Head of caudate nucleus (tissue), 42 donors: ENCODE measurements at places on chromosomes 7 and 10.

- no peak for DNase-seq
These were observed 1284.5 kb upstream of the AUTS2 start for GRCh38 chr7:68313806-68314205.

GRCh38 chr7:30285067-30285535 is 704 bp downstream of the ZNRF2 start:
- DNase-seq = no peak

- no peak for DNase-seq
These were observed 134.9 kb downstream of the CAMK1D start for GRCh38 chr10:12484002-12484918.

GRCh38 chr7:55129541-55130394 is 111.0 kb downstream of the EGFR start:
- DNase-seq = no peak

DNA sequence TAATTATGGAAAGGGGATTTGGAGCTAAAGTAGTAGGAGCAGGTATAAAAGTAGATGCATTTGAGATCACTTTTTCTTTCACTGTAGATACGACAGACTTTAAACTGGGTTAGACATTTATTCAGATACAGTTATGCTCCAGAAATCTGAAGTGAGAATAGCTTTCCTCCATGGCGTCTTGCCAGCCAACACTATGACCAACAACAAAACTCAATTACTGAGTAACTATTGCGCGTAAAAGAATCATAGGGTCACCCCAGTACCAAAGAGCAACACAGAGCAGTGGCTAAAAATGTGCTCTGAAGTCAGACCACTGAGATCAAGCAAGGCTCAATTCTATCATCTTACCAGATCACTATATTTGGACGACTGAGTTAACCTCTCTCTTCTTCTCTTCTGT is 262.5 kb upstream of the SORCS1 start:
- no peak for DNase-seq

- no peak for DNase-seq
These were observed 8.3 kb upstream of the GNAT3 start for GRCh38 chr7:80520199-80520598.

DNA sequence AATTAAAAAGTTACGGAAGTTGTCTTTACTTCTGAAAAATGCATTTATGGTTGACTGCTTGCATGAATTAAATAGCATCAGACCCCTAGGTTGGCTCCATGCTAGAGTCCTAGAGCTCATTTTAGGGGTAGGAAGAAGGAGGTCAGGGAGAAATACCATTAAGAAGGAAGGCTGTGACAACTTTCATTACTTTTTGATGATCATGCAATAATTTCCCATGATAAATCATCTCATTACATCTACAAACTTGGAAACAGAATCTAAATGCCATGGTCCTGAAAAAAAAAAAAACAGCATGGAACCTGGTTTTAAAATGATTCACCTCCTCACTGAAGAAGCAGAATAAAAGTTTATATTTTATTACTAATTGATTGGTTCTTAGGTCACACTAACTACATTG is 20.3 kb upstream of the PLXNA4 start:
- DNase-seq = no peak

GRCh38 chr7:86900886-86901285 is 158.6 kb downstream of the ELAPOR2 start:
- DNase-seq = no peak

GRCh38 chr10:71345694-71346093 is 26.6 kb downstream of the SLC29A3 start:
- DNase-seq = no peak

DNA sequence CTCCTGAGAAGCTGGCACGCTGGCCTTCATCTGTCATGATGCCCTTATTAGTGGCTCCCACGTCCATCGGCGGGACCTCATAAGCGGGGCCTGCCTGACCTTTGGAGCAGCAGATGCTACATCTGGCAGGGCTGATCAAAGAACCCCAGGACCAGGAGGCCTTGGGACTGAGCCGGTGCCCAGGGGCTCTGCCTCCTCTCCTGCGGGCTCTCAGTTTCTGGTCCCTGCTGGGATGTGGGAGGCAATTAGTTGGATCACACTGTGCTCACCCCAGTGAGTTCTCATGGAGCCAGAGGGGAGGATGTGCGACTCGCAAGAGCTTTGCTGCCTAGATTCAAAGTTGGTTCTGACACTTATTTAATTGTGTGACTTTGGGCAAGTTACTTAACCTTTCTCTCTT is 28.7 kb upstream of the SFRP5 start:
- DNase-seq = no peak

DNA sequence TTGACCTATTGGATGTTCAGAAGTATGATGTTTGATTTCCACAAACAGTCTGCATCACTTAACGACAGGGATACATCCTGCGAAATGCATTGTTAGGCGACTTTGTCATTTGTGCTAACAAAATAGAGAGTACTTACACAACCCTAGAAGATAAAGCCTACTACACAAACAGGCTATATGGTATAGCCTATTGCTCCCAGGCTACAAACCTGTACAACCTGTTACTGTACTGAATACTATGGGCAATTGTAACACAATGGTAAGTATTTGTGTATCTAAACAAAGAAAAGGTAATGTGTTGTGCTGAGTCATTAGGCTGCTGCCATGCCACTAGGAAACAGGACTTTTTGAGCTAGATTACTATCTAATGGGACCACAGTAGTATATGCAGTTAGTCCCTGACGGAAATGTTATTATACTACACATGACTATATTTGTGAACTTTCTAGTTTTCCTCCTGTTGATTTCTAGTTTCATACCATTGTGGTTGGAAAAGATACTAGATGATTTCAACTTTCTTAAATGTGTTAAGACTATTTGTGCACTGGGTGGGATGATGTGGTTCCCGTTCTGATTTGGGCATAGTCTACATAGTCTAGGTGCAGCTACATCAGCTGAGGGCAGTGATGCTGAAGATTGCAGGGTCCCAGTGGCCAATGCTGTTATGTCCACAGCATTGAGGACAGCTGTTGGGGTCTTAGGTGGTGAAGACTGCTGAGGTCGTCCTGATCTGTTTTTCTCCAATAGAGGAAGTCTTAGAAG is 161.7 kb downstream of the HTR7 start:
- no peak for DNase-seq

GRCh38 chr7:50092579-50093491 is at the start of gene ZPBP:
TSS of gene ZPBP (minus strand) at chr7:50093246. CDS start at chr7:50093194, 52 bp downstream.
- peak; percentile 44 for DNase-seq

GRCh38 chr10:65194555-65194954 is 1673.4 kb downstream of the REEP3 start:
- no peak for DNase-seq

DNA sequence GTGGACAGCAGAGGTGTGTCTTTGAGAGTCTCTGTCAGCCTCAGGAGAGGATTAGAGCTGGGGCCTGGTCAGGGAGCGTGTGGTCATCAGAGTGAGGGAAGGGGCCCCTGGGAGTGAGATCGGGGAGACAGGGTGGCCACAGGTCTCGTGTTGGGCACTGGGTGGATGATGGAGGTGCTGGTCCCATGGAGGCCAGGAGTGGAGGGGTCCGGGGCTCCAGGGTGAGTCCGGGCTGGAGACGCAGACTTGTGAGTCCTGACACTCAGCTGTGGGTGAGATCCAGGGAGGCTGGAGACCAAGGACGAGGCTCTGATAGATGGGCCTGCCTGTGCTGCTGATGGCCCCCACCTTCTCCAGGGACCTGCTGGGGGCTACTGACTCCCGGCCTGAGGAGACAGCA is 88.6 kb downstream of the DYNC2I1 start:
- no peak for DNase-seq

- DNase-seq = no peak
These were observed 55.2 kb downstream of the TSPAN15 start for GRCh38 chr10:69506487-69506833.

GRCh38 chr10:44948642-44949041 is 11.0 kb upstream of the RASSF4 start:
- no peak for DNase-seq

GRCh38 chr7:2231992-2232765 is 566 bp downstream of the MAD1L1 start:
- DNase-seq = no peak

- DNase-seq = no peak
These were observed 28.7 kb downstream of the FRMD4A start for GRCh38 chr10:14302035-14302434.

DNA sequence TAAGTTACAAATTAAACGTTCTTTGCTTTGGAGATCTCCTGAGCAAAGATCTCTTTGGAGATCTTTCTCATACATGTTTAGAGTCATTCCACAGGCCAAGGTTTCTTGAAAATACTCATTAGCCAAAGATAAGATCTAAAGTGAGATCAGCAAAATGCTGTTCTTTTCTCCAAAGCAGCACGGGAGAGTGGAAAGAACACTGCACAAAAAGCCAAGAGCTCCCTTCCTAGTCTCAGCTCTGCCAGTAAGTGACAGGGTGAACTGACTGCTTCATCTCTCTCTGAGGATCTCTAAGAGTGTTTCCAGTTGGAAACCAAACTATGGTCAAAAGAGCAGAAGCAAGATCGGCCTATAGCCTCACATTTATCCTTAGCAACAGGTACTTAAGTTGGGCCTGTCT is 168.4 kb upstream of the ASAH2 start:
- DNase-seq = no peak

DNA sequence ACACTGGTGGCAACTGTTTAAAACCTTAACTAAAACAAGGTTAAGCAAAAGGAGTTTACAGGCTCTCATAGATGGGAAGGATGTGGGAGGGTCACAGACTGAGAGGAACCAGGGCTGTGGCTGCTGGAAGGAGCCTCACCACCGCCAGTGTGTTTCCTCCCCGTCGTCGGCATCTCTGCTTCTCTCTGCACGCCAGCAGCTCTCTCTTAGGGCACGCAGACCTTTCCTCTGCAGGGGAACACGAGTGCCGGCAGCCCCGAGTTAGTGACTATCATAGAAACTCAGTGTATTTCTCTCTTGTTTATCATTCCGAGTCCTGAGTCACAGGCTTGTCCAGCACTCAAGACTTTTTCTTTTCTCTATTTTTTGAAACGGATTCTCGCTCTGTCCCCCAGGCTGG is 8.1 kb upstream of the SH2D4B start:
- peak; percentile 43 for DNase-seq

- no peak for DNase-seq
These were observed 49.9 kb downstream of the ARL4A start for GRCh38 chr7:12737373-12737772.

- DNase-seq = no peak
These were observed 120.1 kb upstream of the GNAI1 start for GRCh38 chr7:80014511-80014910.

GRCh38 chr10:16521311-16522016 is at the start of gene C1QL3:
TSS of gene C1QL3 (minus strand) at chr10:16521879. CDS start at chr10:16521065, 814 bp downstream.
- no peak for DNase-seq

DNA sequence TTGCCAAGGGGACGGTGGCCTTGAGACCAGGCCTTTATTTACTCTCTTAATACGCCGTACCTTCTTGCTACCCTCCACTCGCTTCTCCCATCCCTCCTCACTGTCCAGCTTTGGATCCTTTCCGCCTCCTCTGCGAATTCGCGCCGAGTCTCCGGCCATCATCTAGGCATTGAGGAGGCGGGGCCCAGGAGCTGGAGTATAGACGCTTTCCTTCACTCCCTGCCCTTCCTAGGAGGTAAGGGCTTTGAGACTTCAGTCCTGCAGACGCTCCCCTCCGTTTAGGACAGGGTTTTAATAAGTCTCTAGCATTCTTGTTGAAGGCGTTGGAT is 538 bp downstream of the TFAM start:
- no peak for DNase-seq

DNA sequence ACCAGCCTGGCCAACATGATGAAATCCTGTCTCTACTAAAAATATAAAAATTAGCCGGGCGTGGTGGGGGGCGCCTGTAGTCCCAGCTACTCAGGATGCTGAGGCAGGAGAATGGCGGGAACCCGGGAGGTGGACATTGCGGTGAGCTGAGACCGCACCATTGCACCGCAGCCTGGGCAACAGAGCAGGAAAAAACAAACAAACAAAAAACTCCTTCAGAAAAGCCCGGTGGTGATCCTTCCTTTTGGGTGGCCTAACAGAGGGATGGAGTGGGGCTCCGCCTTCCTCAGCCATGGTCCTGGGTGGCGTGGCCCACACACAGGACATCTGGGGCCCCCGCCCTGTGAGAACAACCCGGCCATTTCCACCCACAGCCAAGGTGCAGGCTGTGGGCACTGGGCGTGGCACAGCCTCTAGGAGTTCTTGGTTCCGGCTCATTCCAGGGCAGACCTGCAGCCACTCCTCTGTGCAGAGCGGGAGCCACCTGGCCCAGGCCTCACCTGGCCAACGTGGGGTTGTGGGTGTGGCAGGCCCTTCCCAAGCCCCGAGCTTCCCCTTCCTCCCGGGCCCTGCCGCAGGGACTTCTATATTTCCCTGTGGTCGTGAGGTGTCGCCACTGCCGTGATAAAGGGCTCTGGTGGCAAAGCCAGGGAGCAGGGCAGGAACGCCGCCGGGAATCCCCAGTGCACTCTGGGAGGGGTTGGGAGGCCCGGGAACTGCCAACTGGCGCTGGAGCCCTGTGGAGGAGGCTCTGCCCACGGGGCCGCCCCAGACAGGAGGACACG is 37.6 kb downstream of the GET4 start:
- peak; percentile 87 for DNase-seq

DNA sequence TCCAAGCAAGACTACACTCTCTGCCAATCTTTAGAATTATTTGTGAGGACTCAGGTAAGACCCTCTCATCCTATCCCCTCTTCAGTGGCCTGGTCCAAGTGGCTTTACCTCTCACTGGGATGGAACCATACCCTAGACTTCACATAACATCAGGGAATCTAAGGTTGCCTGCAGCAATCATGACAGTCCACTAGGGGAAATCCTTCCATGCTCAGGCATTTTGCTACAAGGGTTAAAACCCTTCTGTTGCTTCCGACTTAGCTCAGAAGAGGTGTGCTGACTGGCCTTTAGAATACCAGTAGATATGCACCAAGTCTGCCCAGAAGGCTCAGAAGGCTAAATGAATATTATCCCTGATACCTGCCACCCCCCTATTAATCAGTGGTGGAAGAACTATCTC is 24.9 kb upstream of the NPS start:
- DNase-seq = no peak

- peak; percentile 34 for DNase-seq
These were observed 110.4 kb downstream of the TCF7L2 start for GRCh38 chr10:113060201-113061053.

DNA sequence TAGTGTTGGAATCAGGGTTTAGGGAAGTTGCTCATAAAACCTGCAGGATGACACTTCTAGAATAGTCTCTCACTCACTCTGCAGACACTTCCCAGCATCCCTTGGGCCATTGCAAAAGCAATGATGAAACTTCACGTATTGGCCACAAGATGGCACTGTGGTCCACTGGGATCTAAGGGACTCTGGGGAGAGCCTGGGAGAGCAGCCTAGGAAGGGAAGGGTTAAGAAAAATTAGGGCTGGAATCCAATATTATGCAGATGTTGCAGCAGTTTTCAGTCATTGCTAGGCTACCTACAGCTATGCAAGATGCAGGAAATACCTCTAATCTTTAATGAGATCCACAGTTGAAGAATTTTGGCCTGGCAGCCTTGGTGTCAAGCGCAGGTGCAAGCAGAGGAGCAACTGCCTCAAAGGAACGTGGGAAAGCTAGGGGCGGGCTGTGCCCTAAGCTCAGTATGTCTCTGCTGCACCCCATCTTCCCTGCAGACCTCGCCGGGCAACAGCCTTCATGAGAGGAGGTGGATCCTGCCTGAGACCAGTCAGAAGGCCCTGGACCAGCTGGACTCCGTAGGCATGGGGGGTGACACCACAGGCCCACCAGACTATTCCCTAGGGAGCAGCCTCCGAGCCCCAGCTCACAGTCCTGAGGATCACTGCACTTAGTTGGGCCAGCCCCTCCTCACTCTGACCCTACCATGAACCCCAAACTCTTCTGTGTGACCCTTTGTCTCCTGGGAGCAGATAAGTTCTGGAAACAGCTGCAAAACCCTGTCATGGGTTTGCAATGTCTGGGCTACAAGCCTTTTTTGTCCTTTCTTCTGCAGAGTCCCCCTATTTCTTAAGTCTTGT is 127.9 kb upstream of the PRSS58 start:
- DNase-seq = peak; percentile 26

- no peak for DNase-seq
These were observed 60.2 kb downstream of the MAD1L1 start for GRCh38 chr7:2172311-2173188.
